ENCODE measurements at places on chromosomes 1 and 21. TPM values are rescaled to one million over a fixed set of nuclear protein-coding genes. Genes with fewer than 3 reads are reported as not detected.

- DNase-seq = no peak
These were observed 6.0 kb downstream of the TRABD2B start for GRCh38 chr1:47991187-47991586.

GRCh38 chr21:34941162-34941561 is 107.9 kb downstream of the RUNX1 start:
- no peak for DNase-seq

DNA sequence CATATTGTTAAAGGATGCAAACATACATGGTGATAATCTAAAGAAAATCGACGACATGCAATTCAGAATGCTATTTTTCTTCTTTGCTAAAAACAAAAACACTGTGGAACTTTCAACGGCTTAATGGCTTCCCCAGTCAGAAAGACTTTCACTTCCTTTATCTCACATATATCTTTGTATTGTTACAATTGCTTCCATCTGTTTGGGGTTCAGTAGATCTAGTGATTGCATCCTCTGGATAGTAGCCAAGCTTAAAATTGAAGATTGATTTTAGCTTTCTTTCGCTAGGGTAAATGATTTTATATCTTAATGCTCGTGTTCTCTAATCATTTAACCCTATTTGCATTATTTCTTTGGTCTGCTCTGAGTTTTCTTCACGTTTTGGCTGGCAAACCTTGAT is 31.8 kb upstream of the ADAMTS1 start:
- no peak for DNase-seq

DNA sequence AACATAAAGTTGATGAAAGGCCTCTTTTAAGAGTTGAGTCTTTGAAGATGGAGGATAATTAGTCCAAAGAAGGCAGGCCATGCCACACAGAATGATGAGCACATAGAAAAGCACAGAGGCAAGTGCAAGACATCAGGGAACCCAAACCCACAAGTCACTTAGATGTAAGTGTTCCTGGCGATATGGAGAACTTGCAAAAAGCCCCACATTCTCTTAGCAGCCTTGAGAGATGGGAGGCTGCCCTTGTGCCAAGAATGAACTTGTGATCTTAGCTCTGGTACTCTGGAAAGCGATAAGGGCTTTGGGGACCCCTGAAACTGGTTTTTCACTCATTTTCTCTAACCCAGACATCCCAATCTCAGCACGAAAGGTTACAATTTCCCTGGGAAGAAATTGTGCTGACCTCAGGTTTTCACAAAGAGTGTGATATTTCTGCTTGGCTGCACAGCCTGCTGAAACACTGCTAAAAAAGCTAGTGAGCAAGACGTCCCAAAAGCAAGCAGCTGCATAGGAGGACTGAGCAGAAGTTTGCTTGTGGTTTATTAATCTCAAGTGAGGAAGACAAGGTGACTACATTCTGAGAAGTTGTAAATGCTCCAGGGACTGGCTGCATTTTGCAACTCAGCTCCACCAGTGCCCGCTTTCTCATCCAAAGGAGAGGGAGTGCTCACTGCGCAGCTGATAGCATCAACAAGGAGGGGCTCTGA is 496.9 kb upstream of the CAMK1G start:
- no peak for DNase-seq

GRCh38 chr1:199101139-199101538 is 462.3 kb downstream of the PTPRC start:
- no peak for DNase-seq

DNA sequence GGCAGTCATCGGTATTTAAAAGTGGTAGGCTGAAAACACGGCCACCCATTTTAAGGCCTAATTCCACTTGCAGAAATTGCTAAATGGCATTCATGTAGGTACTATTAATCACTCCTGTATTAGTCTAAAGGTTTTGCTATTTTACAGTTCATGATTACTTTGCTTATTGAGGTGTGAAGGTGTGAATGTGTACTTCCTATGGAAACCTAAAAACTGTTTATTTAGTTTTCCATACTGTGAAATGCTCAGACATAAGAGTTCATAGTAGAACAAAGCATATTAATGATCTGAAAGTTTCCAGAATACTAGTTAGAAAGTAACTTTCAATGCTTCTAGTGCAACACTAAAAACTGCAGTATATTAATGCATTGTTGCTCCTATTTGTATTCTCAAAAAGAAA is 69.8 kb downstream of the ITGB3BP start:
- DNase-seq = no peak

- DNase-seq = peak; percentile 83
These were observed 128.2 kb downstream of the KCNN3 start for GRCh38 chr1:154741741-154742495.

- peak; percentile 79 for DNase-seq
These were observed at the start of gene IFNAR2 for GRCh38 chr21:33229784-33230544. Gene IFNAR2 (plus strand): TSS chr21:33229938. CDS start chr21:33241923, 11,985 bp downstream.

GRCh38 chr1:9630331-9631111 is 21.0 kb upstream of the PIK3CD start:
- no peak for DNase-seq

DNA sequence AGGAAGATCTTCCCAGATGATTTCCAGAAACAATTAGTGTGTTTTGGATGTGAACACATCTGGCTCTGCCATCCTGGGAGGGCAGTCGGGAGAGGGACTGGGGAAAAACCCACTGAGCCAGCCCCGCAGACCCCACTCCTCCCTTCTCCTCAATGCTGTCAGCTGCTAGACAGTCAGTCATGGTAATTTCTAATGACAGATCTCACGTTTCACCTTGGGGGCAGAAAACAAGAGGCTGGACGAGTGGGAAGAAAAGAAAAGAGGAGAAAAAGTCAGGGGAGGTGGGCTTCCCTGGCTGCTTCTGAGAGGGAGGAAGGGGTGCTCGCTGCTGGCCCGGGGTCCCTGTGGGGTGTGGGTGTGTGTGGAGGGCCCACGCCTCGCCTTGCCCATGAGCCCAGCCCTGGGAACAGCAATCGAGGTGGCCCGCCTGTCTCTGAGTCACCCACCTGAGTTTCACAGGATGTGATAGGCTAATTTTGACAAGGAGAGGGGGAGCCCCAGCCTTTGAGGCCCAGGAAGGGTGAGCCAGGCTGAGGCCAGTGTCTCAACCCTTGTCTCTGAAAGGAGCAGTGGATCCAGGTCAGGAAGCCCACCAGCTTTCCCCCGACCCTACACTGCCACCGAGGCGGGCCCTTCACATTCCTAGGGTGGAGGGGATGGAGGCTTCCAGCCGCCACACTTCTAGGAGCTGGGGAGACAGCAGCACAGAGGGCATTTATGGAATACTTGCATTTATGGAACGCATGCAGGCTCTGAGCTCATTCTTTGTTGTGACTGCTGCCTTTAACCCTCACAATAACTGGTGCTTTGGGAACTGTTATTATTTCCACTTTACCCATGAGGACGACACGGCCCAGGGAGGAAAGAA is 49.1 kb upstream of the IFNLR1 start:
- DNase-seq = no peak

GRCh38 chr1:44826375-44827196 is 16.5 kb downstream of the PTCH2 start:
- DNase-seq = no peak

DNA sequence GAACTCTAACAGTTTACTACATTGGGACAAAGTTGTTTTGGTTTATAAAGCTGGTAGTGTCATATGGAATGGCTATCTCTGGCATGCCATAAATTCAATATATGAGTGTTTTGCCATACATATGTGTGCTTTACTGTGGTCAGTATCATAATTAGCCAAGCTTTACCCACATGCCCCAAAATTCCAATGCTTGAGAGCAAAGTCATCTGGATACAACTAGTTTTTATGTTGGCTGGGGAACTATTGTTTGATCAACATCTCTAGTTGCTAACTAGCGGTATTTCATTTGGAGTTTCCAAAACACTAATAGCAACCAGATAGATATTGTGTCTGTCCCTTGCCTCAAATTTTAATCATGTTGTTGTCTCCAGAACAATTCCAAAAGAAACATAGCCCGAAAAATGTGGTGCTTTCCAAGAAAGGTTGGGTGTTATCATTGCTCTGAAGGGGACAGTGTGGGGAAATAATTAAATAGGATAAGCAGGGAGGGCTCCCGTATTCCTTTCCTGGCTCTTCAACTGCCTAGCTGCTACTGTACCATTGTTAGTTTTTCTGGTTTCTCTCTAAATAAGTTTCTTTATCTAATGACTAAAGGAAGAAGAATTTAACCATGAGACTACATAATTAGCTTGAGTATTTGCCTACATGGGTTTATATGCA is 136.1 kb downstream of the TGFB2 start:
- DNase-seq = no peak

DNA sequence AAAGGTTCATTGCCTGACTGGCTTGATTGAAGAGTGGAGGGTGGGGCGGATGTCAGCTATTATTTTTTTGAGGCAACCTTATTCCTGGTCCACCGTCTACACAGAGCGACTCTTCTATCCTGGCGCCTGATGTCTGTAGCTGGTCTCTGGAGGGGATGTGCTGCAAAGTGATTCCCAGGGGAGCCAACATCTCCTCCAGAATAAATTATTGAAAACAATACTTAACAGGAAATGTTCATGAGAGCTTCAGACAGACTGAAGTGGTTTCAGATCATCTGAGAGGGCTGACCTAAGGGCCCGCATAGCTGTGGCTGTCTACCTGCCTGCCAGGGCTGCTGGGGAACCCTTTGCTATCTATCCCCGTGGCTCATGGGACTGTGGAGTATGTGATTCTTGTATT is 66.7 kb downstream of the TEX35 start:
- DNase-seq = no peak

DNA sequence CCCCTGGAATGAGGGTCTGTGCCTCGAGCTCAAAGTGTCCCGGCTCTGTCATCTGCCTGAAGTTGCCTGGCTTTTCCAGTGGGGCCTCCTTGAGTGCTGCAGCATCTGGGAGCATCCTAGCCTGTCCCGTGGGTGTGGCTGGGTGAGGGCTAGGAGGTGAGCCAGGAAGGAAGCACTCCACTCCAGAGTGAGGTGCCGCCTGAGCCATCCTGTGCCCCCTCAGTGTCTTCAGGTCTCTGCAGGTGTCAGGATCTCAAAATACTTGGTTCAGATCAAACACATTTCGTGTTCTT is 11.5 kb downstream of the IBA57 start:
- no peak for DNase-seq

GRCh38 chr1:207084701-207085180 is 3.9 kb upstream of the C4BPB start:
- DNase-seq = peak; percentile 52

The TNFRSF8 gene
- total RNA-seq = 20.5 TPM

The SPRR1A gene
- not detected for total RNA-seq

The KIF21B gene
- 19.4 TPM for total RNA-seq

The CFAP45 gene
- 0.27 TPM for total RNA-seq

The LCE2B gene
- total RNA-seq = not detected

The DPH2 gene
- total RNA-seq = 51.5 TPM

The SPATA1 gene
- not detected for total RNA-seq

The TCEA3 gene
- 0.73 TPM for total RNA-seq

The SPRR2F gene
- total RNA-seq = not detected

The CELSR2 gene
- 26.8 TPM for total RNA-seq

The S100A13 gene
- 84.2 TPM for total RNA-seq

The PLA2G2D gene
- not detected for total RNA-seq

The NBPF6 gene
- not detected for total RNA-seq

The ST6GALNAC5 gene
- total RNA-seq = 10.1 TPM

All from WTC11 (cell line).